GM12878 (cell line): ENCODE measurements at places on chromosomes 5 and 9. TPM values are rescaled to one million over a fixed set of nuclear protein-coding genes. Genes with fewer than 3 reads are reported as not detected.

Gene PCDHB3
- not detected in 2 replicates for total RNA-seq

Gene C9orf153
- 0.18 TPM in 1 of 2 replicates, not detected in the other for total RNA-seq

Gene KIF12
- total RNA-seq: 0.27 TPM in 1 of 2 replicates, not detected in the other

Gene PPP1R26
- total RNA-seq: 0.35 and 0.54 TPM in 2 replicates

Gene BRD3OS
- total RNA-seq: 12.8 and 13.6 TPM in 2 replicates

Gene HAPLN1
- 0.10 and 0.27 TPM in 2 replicates for total RNA-seq

Gene TPD52L3
- not detected in 2 replicates for total RNA-seq

Gene EIF4E1B
- total RNA-seq: not detected in 2 replicates

- no peak for DNase-seq
Measured at GRCh38 chr9:85036496-85036895, 367.0 kb downstream of the NTRK2 start.

DNA sequence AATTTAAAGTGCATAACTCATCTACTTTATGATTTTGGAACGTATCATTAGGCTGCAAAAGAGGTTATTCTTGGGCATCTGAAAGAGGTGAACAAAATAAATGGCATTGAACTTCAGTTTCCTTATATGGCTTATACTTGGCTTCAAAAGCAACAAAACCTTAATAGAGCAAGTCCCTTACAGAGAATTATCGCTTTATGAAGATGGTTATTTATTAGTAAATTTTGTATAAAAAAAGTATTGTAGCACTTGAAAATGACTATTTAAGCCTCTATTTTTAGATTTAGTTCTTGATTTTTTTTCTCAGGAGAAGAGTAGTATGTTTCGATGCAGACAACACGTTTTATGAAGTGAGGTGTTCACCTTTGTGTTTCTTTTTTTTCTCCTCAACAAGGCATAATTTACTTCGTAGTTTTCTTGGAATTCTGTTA, 2.0 kb downstream of the ERBIN start:
- no peak for DNase-seq

GRCh38 chr5:159746707-159747106, 169.6 kb upstream of the ADRA1B start:
- DNase-seq: no peak

DNA sequence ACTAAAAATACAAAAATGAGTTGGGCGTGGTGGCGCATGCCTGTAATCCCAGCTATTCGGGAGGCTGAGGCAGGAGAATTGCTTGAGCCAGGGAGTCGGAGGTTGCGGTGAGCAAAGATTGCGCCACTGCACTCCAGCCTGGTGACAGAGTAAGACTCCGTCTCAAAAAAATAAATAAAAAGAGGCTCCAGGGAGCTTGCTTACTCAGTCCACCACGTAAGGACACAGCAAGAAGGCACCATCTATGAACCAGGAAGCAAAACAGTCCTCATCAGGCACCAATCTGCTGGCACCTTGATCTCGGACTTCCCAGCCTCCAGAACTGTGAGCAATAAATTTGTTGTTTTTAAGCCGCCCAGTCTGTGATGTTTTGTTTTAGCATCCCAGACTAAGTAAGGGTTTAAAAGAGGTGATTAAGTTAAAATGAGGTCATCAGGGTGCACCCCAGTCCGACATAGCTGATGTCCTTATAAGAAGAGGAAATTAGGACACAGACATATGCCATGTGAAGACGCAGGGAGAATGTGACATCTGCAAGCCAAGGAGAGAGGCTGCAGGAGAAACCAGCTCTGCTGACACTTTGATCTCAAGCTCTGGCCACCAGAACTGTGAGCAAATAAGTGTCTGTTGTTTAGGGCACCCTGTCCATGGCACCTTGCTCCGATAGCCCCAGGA, 45.9 kb downstream of the C9orf50 start:
- DNase-seq: no peak

GRCh38 chr5:12672141-12672540, 767.9 kb upstream of the CTNND2 start:
- no peak for DNase-seq

DNA sequence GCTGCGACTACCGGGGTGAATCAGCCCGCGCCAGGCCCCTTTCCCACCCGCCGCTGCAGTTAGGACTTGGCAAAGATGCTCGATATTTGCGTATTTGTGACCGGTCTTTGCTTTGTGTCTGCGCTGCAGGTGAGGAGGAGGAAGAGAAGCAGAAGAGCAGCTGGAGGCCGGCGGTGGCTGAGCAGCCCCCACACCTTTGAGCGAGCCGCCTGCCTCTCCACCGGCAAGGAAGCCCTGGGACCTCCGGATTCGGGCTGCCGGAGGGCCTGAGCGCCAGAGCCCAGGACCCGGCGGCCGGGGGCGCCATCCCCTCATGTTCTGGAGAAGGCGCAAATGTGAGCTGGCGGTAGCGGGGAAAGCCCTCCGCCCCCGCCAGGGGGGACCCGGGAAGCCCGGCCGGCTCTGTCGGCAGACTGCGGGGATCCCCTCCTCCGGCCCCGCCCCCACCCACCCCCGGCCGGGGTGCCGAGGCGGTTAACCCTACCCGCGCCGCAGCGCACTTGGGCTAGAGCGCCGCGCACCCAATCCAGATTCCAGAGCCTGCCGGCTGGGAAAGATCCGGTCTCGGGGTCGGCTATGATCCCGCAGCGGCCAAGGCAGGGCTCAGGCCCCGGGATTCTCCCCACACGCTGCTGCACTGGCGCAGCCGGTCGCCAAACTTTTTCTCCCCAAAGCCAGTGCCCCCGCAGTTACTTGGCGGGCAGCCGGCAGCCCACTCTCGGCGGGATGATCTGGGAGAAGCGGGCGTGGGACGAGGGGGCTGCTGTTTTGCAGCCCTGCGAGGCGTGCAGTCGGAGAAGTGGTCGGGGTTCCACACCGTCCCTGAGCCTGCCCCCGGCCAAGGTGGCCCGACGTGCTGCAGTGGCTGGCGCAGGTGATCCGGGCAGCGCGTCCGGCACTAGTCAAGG, 800 bp upstream of the KCNN2 start:
- no peak for DNase-seq

GRCh38 chr9:104980039-104980654, 52.2 kb upstream of the ABCA1 start:
- DNase-seq: no peak

- DNase-seq: no peak
Measured at GRCh38 chr5:6633469-6634245, 417 bp downstream of the SRD5A1 start.

DNA sequence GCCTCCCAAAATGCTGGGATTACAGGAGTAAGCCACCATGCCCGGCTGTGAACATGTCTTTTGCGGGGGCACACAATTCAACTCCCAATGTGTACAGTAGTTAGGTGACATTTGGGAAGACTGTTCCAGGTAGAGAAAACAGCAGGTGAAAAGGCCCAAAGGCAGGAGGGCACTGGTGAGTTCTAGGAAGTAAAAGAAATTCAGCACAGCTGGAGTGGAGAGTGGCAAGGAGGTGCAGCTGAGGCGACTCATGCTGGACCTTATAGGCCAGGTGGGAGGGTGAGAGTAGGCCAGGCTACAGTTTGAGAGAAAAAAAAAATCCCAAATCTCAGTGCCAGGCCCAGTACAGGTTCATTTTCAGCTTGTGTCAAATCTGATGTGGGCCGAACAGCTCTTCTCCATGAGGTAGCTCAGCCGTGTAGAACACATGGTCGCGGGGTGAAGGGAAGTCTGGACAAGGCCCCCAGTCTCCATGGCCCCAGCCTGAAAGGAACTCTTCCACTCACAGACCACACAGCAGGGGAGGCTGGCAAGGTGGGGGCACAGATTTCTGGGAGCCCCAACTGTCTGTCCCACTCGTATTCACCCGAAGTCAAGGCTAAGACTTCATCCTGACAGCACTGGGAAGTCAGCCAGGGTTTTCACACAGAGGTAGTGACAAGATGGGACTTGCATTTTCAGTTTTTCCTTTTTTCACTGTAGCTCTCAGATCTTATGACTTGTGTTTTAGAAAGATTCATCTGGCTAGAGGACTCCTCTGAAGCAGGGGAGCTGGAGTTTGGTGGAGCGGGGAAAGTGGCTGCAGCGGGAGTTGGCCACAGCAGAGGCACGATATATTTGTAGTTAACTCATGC, 4.5 kb upstream of the HNRNPAB start:
- DNase-seq: no peak

- DNase-seq: no peak
Measured at GRCh38 chr9:113626735-113627495, 163.4 kb downstream of the RGS3 start.

DNA sequence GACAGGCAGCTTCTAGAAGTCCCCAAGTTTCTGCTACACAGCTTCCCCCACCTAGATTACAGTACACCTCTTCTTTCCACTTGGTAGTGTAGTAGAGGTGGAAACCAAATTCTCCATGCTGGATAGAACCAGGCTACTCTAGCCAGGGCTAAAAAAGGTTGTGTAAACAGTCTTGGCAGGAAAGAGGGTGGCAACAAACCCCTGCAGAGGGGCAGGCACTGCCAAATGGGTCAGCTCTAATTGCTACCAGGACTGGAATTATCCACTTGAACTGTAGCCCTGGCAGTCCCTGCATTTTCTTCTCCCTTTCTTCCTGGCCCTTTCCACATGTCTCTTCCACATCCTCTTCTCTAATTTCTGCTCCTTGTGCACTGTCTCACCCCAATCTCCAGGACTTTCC, 24.8 kb downstream of the RANBP3L start:
- no peak for DNase-seq

DNA sequence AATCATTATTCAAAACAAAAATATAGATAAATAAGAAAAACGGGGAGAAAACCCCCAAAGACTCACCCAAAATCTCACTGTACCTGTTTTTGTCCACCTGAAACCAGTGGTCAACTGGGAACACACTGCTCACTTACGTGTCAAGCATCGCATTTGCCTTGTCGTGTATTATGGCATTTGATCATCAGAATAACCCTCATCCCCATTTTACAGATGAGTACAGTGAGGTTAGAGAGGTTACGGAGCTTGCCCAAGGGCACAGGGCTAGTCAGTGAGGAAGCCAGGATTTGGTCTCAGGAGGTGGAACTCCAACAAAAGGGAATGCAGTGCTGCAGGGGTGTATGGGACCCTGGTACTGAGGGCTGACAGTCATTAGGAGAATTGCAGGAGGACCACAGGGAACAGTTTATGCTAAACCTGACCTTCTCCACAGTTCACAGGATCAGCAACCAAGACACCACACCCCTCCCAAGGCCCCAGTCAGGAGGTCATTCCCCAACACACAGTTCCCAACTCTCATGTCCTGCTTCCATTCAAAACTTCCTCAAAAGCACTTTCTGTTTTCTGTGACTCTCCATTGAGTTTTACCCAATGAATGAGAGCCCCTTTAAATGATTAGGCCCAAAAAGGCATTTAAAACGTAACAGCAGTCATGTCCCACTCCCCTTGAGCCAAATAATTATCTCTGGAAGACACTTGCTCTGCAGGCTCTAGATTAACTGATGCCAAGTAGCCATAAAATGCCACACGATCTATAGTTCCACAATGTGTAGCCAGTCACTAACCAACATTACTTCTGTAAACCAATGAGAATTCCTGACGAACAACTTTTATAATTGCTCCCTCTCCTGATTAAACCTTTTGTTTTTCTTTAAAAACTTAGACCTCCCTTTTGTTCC, 50.8 kb downstream of the CTSL start:
- DNase-seq: no peak

GRCh38 chr5:142931896-142932686, 161.9 kb downstream of the ARHGAP26 start:
- DNase-seq: no peak

- DNase-seq: no peak
Measured at GRCh38 chr5:154319736-154320135, 126.1 kb upstream of the SAP30L start.

DNA sequence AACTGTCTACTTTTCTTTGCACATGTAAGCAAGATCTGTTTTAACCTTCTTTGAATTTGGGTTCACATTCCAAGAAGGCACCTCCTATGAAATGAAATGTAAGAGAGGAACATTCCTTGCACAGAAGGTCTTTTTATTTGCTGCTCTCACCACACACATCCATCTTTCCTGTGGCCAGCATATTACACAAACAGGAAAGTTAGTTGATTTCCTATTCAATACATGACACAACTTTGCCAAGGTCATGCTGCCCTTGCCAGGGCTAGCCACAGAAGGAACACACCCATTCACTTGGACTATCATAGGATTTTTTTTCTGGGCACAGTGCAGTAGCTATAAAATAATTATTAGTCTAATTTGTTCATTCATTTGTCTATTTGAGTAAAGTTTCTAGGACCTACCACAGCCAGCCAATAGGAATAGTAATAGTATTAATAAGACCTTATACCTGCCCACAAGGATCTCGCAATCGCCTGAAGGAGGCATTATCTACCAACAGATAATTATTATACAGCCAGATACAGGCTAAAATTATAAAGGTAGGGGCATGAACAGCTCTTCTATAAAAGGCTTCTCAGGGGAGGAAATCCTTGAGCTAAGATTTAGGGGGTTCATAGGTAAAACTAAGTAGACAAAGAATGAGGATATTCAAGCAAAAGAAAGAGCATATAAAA, 78.1 kb upstream of the NREP start:
- no peak for DNase-seq

DNA sequence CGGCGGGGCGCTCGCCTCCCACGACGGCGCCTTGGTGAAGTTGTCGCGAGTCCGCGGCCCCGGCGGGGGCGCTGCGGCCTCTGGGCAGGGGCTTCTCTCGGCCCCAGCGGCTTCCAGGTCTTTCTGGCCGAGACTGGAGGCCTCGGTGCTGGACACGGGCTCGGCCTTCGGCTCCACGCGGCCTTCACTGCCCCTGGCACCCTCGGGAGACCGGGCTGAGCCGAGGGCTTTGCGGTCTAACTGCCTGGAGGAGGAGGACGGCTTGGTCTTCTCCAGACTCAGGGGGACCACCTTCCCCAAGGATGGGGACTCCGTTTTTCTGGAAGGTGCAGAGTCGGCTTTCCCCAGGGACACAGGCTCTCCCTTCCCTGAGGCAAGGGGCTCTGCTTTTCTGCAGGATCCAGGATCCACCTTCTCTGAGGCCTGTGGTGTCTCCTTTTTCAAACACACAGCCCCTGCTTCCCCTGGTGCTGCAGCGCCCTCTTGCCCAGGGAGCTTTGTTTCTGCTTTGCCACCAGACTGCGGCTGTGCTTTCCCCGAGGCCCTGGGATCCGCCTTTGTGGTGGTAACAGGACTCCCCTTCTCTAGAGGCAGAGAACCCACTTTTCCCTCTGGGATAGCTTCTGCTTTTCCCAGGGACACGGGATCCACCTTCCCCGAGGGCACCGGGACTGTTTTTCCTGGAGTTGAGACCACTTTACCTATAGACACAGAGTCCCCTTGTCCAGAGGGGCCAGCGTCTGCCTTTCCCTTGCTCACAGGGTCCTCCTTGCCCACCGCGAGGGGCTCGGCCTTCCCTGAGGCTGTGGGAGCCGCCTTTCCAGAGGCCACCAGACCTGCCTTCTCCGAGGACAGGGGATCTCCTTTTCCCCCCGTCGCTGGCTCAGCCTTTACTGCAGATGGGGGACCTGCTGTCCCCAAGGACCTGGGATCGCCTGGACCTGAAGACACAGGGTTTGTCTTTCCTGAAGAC, 12.3 kb downstream of the GPRIN1 start:
- no peak for DNase-seq

GRCh38 chr5:178839319-178839704, 20.4 kb upstream of the ZNF354B start:
- DNase-seq: no peak

DNA sequence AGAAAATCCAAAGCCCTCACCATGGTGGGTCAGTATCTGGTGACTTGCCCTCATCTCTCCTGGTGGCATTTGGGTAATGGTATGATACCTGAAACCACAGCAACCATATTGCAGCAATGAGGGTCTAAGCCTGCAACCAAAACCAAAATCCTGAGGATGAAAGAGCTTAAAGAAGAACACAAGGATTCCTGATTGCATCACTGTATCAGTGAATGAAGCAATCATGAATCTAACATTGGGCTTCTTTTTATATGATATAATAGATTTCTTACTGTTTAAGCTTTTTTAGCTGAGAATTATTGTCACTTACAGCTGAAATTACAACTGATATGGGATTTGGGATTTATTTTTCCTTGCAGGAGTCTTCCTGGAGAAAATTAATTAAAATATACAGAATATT, 269.9 kb downstream of the MEF2C start:
- DNase-seq: no peak
